Activated CD8-positive, alpha-beta memory T cell treated with anti-CD3 and anti-CD28 coated beads for 24 hours (primary cell): ENCODE measurements at places on chromosomes 11 and 22.
A peak's percentile ranks its signal among the peaks of the same experiment; 100 is the strongest.

DNA sequence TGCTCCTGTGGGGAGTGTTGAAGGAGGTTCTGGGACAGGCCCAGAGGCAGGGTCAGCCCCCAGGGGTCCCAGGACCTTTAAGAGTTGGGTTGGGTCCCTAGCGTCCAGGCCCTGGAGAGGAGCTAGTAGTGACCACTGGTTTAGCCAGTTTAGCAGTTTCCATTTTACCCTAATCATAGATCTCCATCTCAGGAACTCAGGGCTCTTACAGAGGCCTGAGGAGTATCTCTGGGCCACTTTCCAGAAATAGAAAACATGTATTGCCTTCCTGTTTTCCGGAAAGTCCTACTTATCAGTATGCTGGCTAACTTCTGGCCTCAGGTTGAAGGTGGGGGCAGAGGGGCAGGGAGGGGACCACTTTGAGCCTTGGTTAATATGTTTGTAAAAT, 13.5 kb downstream of the NCF4 start:
- DNase-seq = no peak

DNA sequence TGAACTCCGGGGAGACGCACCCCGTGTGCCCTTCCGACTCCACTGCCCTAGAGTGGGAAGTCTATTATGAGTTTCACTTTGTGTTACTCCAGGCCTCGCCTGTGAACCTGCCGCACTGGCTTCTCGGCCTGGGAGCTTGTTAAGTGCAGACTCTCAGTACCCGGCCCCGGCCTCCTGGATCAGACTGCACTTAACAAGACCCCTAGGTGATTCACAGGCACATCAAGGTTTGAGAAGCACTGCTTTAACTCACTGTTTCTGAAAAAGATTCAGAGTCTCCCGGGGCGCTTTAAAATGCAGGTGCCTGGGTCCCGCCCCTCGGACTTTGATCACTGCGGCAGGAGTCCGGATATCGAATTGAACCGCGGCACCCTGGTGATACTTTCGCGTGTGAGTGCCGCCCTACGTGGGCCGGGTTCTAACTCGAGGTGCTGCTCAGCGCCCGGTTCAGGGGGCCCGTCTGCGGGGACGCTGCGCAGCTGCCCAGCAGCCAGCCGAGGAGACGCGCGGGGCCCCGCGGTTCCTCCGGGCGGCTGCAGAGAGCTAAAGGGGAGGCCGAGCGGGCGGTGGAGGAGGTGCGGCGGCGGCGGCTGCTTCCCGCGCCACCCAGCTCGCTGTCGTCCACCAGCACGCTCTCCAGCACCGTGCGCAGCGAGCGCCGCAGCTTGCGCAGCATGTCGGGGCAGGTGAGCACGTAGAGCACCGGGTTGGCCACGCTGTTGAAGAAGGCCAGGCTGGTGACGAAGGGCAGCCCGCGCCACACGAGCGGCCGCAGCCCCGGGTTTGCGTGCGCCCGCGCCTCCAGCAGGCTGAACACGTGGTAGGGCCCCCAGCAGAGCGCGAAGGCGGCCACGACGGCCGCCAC, 3.4 kb downstream of the PTGDR2 start:
- no peak for DNase-seq

DNA sequence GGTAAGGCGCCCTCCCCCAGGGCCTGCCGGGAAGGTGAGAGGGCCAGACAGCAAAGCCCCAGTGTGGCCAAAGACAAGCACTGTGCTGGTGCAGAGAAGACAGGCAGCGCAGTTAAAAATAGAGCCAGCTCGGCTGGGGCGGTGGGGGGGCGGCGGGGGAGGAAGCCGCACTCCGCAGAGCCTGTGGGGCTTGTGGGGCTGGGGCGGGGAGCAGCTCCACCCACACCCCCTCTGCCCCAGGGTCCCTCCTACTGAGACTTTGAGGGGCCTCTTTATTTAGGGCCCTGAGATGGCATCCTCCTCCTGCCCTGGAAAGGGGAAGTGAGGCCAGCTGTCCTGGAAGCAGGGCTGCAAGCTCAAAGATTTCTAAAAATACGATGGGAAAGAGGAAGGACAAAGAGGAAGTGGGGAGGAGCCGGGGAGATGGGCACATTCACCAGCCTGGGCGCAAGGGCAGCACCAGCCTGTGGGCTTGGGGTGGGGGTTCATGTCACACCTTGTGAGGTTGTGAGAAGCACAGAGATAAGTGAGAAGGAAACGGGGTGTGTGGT, 2.6 kb downstream of the CYTH4 start:
- DNase-seq = peak; percentile 78

DNA sequence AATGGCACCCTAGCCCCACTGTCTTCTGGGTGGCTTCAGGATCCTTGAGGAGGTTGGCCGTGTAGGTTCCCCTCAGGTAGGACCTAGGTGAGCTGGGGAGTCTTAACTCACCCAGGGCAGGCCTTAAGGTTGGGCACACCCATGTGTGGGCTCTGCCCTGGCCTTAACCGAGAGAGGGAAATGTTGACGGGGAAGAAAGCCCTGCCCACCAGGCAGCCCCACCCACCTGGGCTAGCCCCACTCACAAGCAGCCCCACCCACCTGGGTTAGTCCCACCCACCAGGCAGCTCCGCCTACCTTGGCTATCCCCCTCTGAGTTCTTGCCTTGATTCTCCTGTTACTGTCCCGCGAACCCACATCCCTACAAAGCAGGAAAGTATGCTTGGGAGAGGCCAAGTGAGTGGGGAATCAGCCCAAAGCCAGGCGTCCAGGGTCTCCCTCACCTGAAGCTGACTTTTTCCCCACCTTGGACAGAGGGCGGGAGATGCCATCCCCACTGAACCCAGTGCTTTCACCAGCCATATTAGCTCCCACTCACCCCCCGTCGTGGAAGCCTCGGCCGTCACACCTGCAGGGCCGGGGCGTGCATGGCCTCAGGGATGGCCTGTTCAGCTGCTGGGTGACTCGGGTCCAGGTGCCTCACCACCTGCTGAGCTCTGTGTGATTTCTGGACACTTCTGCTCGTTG, at the start of gene MYEOV:
Gene MYEOV, plus strand, starts transcription at position 337 of the 687 bp plus-strand sequence. CDS start 1,200 bp downstream, outside the sequence.
- peak; percentile 68 for DNase-seq

- DNase-seq = no peak
Observed at GRCh38 chr11:103659206-103659618, 377.2 kb upstream of the DDI1 start.

- no peak for DNase-seq
Observed at GRCh38 chr22:29122041-29122440, 49.2 kb downstream of the KREMEN1 start.

- no peak for DNase-seq
Observed at GRCh38 chr22:45322873-45323525, 13.3 kb downstream of the FAM118A start.

GRCh38 chr11:115421352-115421991, 82.7 kb downstream of the CADM1 start:
- DNase-seq = no peak

DNA sequence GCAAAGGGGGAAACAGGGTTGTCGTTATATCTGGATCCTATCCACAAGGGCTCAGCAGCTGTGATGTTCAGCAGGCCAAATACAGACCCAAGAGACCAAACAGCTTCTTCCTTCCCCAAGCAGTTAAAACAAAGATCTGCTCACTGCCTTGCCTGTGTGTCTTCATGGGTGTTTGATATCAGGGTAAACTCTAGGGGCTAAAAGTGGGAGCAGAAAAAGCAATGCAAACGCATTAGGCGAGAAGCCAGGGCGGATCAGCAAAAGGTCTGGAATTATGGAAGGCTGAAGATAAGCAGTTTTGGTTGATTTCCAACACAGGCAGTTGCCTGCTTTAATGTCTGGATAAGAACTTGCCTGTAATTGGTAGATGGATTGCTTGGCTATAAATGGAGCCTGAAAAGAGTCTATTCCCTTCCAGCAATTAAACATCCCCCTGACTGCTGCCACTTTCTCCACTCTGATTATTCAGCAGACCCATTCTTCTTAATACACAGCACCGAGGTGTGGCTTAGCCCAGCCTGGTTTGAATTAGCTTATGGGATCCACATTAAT, 126.3 kb downstream of the COMMD9 start:
- DNase-seq = no peak

DNA sequence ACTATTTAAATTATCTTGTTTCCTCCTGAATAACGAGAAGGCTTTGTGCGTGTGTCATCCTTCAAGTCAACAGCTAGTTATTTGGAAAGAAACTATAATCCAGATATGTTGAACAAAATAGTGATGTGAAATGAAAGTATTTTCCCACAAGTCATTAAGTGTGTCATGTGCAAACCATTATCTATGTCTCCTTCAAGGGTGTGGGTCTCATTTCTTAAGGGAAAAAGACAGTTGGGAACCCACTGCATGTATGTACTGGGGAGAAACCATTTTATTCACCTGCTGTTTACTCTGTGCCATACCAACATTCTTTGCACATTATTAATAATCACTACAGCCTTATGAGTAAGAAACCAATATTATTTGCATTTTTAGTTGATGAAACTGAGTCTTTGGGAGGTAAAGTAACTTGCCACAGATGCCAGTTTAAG, 145.3 kb upstream of the CTSC start:
- no peak for DNase-seq

DNA sequence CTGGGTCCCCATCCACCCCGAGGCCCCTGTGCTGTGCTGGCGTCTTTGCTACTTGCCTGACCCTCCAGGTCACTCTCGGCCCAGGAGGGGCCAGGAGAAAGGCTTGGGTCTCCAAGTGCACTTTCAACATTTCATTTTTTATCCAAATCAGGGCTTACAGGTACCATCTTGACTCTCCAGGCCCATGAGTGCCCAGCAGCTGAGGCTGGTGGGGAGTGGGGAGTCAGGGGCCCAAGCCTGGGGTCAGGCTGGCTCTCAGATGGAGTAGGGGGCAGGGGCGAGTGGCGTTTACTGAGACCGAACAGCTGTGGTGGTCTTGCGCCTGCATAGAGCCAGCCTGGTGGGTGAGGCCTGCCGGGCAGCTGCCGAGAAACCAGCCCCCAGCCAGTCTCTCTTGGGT, 61.6 kb downstream of the MPPED1 start:
- DNase-seq = no peak

- no peak for DNase-seq
Observed at GRCh38 chr11:69145050-69145380, 10.7 kb upstream of the SMIM38 start.

DNA sequence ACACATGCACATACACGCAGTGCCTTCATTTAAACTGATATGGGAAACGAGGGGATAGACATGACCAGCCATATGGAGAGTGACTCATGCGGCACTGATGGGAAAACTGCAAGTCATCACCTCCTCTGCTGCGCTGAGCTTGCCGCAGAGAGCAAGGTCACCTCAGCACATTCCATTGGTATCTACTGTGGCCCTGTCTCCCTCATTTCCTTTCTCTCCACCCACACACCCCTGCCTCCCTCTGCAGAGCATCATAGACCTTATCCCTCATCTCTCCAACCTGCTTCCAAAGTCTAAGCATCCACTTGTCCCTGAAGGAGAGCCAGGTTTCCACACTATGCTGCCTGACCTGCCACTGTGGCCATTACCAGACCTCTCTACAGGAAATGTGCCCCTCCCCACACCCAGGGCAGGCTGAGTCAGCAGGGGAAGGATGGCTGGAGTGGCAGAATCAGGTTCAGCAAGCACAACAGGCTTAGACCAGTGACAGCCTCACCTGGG, 116.9 kb upstream of the SNX19 start:
- DNase-seq = no peak

GRCh38 chr11:130897262-130898182, 18.8 kb downstream of the SNX19 start:
- no peak for DNase-seq

DNA sequence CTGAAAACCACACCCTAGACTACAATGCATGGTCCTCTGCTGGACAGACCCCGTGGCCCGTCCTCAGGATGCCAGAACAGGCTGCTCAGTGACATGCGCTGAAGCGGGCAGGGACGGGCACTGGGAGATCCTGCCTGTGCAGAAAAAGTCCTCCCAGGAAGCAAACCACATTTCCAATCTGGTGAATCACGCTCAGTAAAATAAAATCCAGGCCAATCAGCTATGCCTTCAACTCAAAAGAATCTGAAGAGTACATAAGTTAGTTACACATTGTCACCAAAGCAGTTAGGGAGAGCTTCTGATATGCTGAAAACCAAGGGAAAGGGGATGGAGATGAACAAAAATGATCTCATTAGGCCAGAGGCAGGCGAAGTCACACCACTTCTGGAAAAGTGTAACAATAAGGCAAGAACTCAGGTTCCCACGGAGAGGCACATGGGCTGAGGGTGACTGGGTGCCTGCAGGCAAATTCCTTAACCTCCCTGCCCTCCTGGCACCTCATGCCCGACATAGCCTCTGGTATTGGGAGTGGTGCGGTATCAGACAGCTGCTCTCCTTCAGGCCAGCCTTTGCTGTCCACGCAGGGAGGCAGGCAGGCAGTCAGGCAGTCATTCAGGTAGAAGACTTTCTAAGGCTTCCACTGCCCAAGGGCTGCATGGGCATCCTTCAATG, 66.4 kb downstream of the APOL5 start:
- DNase-seq = no peak

DNA sequence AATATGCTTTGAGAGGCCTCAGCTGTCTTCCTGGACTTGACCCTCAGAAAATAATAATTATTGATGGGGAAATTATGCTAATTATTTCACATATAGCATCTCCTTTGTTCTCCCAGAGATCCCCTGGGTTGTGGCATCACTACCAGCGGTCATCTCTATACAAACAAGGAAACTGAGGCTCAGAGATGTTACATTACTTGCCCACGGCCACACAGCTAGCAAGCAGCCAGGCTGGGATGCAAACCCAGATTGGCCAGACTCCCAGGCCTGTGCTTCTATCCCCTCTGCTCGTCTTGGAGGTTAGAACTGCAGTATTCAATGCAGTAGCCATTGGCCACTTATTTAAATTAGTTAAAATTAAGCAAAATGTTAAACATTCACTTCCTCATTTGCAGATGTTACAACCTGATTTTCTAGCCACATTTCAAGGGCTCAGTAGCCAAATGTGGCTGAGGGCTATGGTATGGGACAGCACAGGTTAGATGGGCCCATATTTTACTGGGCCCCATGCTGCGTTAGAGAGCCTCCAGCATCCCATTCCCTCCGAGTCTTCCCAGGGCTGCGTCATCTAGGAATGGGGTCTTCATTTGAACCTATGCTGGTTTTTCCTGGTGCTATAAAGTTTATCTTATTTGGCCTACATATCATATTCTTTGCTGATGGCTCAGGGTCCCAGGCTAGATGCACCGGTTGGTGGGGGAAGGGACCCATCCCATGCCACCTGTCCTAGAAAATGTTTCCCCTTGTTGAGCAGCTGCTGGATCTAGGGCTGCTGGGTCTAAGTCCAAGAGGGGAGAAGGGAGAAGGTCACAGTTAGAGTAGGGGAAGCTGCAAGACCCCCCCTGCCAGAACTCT, 2.2 kb downstream of the SLC35C1 start:
- DNase-seq = peak; percentile 21

- no peak for DNase-seq
Observed at GRCh38 chr11:22730319-22730718, 63.9 kb downstream of the GAS2 start.

DNA sequence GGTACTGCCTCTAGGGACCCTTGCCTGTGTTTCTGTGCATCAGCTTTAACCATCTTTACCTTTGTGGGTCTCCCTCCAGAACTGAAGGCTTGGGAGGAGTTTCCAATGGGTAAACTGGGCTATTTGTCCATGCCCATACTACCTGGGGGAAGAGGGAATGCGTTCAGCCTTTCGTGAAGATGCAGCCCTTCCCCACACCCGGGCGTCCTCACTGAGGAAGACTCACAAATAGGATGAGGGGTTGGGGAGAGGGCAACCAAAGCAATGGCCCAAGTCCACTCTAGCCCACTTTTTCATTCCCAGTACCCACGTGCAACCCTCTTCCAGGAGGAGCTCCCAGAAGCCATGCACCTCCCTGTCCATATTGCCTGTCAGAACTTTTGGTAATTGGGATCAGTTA, 61.8 kb upstream of the ADA2 start:
- no peak for DNase-seq

GRCh38 chr22:41123151-41123550, 30.8 kb downstream of the EP300 start:
- no peak for DNase-seq
